ENCODE measurements at places on chromosomes 5 and 9. TPM values are rescaled to one million over a fixed set of nuclear protein-coding genes. Genes with fewer than 3 reads are reported as not detected.
A peak's percentile ranks its signal among the peaks of the same experiment; 100 is the strongest.

The ARHGEF28 gene
- 21.7 TPM for total RNA-seq

DNA sequence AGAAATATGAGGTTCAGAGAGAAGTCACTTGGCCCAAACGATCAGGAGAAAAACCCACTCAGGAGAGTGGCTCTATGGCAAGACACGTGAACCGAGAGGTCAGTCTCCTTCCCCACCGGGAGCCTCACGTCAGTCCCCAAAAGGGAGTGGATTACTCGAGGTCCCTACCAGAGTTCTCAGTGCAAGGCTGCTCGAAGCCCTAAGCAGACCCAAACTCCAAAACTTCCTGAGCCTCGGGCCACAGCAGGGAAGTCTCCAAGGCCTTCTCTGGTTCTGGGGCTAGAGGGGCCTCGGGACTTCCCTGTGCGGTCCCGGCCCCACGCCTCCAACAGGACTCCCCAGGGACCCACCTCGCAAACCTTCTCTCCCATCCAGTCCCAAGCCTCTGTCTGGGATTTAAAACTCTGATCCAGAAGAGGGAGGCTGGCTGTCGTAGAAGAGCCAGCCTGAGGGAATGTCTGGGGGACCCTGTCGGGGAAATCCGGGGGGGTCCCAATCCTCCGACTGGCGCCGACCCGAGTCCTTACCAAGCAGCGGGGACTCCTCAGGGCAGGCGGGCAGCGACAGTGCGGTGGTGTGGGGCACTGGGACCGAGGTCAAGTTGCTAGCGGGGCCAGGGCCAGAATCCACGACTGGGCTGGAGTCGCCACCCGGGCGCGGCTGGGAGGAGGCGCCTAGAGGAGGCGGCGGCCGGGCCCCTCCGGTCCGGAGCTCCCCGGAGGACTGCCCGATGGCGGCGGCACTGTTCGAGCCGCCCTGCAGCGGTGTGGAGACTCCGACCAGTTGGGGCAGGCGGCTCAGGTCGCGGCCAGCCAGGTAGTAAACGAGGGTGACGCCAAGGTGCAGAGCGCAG, 679 bp downstream of the B4GALT1 start:
- DNase-seq: peak; percentile 84

- DNase-seq: no peak
These were observed 143.6 kb upstream of the ERCC6L2 start for GRCh38 chr9:95731876-95732275.

DNA sequence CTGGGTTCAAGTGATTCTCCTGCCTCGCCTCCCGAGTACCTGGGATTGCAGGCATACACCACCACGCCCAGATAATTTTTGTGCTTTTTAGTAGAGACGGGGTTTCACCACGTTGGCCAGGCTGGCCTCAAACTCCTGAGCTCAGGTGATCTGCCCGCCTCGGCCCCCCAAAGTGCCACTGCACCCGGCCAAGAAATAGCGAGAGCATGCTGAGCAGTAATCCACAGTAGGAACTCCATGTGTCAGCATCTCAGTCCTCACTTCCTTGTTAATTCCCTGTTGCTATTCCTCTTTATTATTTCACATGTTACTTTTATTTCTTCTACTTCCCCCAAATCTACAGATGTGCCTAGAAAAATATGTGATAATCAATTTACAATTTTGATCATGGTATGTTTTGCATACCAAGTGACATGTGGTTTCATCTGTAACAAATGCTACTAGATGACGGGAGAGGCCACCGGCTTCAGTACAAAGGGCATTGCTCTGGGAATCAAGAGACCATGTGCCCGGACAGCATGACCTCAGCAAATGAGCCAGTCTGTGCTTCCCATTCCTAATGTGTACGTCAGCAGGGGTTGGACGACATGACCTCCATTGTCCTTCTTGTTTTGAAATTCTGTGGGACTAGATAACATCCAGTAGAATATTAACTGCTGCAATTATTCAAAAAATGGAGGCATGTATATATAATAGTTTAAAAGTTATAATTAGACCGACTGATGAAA, 61.6 kb downstream of the FNBP1 start:
- no peak for DNase-seq

- DNase-seq: no peak
These were observed 139.7 kb downstream of the TLE1 start for GRCh38 chr9:81549500-81550206.

DNA sequence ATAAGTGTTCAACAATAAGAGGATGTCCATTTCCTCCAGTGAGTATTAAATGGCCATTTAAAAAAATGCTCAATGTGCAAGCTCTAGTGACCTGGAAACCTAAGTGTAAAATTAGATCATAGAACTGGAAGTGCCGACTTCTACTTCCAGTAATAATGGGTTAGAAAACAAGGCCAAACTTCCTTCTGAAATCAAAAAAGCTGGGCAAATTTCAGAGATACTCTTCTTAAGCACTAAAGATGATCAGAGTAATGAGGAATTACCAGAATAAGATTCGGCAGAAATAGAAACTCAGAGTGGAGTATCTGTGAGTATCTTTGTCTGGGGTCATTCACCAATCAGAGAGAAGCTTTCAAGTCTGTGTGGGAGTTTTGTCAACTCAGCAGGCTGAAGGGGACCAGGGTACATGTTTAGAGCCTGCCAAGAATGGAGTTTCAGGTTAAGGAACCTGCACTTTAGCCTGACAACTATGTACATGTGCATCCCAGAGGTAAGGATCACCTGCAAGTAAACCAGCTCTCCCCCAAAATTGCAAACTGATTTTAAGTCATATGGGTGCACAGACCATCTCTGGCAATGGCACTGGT, 17.1 kb downstream of the FCN2 start:
- DNase-seq: no peak

The LEAP2 gene
- total RNA-seq: 2.9 TPM

The TYRP1 gene
- 1.7 TPM for total RNA-seq

The MLANA gene
- not detected for total RNA-seq

DNA sequence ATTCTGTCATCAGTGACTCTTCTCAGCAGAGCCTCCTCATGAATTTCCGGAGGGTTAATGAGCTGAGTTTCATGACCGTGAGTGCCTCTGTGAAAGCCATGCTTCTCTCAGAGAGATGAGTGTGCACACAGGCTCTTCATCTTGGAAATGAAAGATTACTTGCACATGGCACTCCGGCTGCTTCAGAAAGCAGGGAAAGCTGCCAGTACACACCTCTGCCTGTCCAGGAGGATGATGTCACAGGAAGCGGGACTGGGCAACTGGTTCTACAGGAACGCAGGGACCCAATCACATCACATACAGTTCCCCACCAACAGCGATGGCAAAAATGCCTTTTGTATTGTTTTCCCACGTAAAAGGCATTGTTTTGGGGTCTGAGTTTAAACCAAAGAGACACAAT, 286.0 kb upstream of the DAP start:
- no peak for DNase-seq

DNA sequence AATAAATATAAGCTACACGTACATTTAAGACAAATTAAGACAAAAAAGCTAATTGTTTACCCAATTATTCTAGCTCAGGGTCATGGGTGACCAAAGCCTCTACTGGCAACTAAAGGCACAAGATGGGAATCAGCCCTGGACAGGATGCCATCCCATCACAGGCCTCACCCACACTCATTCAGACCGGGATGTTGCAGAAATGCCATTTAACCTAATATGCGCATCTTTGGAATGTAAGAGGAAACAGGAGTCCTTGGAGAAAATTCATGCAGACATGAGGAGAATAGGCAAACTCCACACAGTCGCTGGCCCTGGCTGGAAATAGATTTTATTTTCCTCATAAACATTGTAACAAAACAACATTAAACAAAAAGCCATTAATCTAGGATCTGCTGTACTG, 2003.8 kb upstream of the CDH9 start:
- DNase-seq: no peak

GRCh38 chr5:6496207-6496584, 47.5 kb downstream of the UBE2QL1 start:
- no peak for DNase-seq

- no peak for DNase-seq
These were observed 64.1 kb downstream of the PLAC8L1 start for GRCh38 chr5:146041180-146041789.

DNA sequence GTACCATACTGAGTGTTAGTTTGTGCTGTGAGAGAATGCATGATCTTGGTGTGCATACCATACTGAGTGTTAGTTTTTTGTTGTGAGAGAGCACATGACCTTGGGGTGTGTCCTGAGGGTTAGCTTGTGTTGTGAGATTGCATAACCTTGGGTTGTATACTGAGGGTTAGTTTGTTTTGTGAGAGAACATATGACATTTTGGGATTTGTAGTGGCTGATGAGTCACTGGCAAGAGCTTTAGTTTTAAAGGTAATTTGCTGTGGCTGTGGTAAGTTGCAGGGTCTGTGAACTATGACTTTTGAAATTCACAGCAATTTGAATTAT, 1068.3 kb upstream of the EDIL3 start:
- DNase-seq: no peak

GRCh38 chr5:99600952-99601351, 672.1 kb upstream of the CHD1 start:
- DNase-seq: no peak

The LCNL1 gene
- 0.76 TPM for total RNA-seq

DNA sequence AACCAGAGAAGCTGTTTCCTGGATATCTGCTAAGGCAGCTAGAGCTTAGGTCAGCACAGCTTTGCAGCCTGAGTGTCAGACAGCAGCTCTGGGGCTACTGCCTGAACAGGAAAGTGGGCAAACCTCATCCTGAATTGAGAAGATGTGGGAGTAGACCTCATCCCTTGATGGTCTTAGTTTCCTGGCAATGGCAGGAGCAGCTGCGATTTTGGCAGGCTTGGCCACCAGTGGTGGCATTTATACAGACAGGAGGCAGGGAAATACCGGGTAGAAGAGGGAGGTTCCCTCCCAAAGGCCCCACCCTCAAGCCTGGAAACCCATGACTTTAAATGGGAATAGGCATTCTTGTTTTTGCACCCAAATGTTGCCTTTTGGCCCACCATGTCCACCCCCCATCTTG, 69.7 kb downstream of the LIX1 start:
- no peak for DNase-seq

GRCh38 chr5:170471551-170472178, 32.2 kb upstream of the KCNIP1 start:
- DNase-seq: no peak

GRCh38 chr9:76557674-76558225, 98.8 kb downstream of the GCNT1 start:
- DNase-seq: no peak

The ENG gene
- 18.3 TPM for total RNA-seq

GRCh38 chr5:174096619-174097018, 51.1 kb downstream of the NSG2 start:
- no peak for DNase-seq

- DNase-seq: no peak
These were observed 311.2 kb upstream of the PIK3R1 start for GRCh38 chr5:67904366-67904765.

The MYMK gene
- not detected for total RNA-seq

DNA sequence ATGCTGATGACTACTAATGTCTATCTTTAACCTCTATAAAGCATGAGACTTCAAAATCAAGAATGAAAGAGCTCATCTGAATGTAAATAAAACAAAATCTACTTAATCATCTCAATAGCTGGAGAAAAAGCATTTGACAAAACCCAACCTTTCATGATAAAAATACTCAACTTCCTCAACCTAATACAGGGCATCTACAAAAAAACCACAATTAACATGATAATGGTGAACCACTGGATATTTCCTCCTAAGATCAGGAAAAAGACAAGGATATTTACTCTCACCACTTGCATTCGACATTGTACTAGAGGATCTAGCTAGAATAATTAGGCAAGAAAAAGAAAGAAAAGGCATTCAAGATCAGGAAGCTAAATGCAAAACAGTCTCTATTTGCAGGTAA, 49.3 kb downstream of the FAM169A start:
- no peak for DNase-seq

GRCh38 chr5:147616421-147616820, 106.6 kb upstream of the DPYSL3 start:
- DNase-seq: no peak

GRCh38 chr9:126032135-126032534, 285.0 kb downstream of the PBX3 start:
- DNase-seq: no peak

DNA sequence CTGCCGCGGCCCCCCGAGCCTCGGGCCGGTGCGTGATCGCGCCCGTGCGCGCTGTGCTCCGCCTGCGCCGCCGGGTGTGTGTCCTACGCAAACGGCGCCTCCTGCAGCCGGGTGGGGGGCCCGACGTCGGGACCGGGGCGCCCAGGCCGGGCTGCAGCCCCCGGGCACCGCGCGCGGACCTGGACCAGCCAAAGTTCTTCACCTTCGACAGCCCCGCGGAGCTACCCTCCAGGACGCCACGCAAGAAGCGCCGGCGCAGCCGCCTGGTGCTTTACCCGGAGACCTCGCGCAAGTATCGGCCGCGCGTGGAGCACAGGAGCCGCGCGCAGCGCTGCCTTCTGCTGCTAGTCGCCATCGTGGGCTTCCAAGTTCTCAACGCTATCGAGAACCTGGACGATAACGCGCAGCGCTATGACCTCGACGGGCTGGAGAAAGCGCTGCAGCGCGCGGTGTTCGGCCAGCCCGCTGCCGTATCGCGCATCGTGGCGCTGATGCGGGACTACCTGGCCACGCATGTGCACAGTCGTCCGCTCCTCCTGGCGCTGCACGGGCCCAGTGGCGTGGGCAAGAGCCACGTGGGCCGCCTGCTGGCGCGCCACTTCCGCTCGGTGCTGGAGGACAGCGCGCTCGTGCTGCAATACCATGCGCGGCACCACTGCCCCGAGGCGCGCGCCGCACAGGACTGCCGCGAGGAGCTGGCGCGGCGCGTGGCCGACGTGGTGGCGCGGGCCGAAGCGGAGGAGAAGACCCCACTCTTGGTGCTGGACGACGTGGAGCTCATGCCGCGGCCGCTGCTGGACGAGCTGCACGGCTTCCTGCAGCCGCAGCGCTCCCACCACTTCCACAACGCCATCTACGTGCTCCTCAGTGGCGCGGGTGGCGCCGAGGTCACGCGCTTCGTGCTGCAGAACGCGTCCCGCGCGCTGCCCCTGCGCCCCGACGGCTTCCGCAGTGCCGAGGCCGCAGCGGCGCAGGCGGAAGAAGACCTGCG, 1.5 kb downstream of the TOR4A start:
- peak; percentile 29 for DNase-seq

GRCh38 chr5:135139381-135140134, 105.5 kb upstream of the PITX1 start:
- peak; percentile 48 for DNase-seq

The SHROOM1 gene
- 93.5 TPM for total RNA-seq

DNA sequence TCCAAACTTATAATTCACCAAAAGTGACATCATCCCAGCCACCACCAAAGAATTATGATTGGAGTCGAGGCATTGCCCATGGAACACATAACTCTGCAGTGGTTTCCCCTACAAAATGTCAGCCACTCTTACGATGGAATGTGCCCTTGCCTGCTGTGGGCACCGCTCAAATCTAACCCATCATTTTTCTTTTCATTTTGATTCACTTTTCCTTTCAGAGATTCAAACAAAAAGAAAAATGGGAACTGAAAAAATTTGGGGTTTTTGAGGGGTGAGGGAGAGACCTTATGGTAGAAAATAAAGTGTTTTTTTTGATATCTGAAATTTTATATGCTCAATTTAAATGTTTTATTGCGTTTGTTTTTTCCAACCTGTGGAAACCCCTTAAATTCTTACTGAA, 28.1 kb downstream of the SMARCA2 start:
- DNase-seq: no peak

Data from mucosa of descending colon (tissue), 3 donors.